ENCODE measurements at places on chromosomes 13 and 19. TPM values are rescaled to one million over a fixed set of nuclear protein-coding genes. Genes with fewer than 3 reads are reported as not detected.

Gene HSH2D
- total RNA-seq = not detected

DNA sequence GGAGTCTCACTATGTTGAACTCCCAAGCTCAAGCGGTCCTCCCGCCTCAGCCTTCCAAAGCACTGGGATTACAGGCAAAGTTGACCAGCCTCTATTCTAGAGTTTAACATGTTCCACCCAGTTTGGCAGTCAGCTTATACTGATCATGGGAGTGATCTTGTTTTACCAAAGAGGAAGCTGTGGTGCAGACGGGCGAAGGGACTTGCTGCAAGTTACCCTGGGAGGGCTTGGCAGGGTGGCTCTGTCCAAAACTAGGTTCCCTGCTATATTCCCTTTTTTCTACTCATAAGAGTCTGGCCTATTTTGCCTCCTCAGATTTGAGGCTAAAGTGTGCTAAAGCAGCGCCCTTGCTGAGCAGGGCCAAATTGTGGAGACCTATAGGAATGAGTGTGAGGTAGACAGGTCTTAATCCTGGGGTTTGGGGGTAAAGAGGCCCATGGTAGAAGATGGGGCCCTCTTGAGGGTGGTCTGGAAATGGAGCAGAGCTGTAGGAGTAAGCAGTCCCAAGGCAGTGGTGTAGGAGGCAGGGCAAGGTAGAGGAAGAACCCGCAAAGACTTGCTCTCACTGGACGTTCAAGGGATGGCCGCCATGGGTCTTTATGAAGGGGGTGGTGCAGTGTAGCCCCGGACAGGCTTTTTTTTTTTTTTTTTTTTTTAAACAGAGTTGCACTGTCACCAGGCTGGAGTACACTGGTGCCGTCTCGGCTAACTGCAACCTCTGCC, 3.3 kb downstream of the RPS19 start:
- DNase-seq = no peak

- DNase-seq = no peak
Measured at GRCh38 chr19:16671652-16672274, 10.8 kb downstream of the TMEM38A start.

DNA sequence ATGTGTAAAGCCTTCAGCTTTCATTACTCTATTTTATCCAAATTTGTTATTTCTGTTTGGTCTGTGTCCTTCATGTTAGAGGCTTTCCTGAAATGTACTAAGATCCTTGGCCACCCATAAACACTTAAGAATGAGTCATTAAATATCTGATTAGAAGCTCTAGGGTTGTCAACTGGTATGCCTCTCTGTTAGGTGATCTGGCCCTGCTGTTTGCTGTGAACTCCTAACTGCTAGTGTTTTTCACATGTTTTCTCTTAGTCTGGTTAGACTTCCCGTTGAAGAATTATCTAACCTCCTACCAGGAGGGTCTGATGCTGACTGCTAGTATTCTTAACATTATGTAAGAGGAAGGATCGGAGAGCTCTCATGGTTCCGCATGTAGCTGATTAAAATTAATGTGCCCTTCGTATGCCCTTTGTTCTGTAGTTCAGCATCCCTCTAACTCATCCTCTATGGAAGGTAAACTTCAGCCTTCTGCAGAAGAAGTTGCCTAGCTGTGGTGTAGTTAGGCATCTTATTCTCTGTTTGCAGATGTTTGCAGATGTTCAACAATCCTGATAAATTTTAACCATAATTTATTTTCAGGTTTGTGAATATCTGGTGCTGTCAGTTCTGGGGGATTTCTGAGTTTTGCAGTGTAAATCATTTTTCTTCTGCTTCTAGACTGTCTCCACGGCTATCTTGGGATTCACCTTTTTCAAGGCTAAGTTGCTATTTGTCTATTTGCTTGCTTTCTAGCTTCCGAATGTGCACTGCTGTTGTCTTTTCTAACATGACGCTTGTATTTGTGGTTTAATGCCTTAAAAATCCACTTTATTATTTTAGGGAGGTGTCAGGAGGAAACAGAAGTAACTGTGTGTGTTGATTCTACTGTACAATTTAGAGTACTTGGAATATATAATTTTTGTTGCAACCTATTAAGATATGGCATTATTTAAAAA, 207.2 kb upstream of the SPRY2 start:
- DNase-seq = no peak

Gene SIGLEC10
- not detected for total RNA-seq

Gene PNPLA6
- total RNA-seq = 176 TPM

DNA sequence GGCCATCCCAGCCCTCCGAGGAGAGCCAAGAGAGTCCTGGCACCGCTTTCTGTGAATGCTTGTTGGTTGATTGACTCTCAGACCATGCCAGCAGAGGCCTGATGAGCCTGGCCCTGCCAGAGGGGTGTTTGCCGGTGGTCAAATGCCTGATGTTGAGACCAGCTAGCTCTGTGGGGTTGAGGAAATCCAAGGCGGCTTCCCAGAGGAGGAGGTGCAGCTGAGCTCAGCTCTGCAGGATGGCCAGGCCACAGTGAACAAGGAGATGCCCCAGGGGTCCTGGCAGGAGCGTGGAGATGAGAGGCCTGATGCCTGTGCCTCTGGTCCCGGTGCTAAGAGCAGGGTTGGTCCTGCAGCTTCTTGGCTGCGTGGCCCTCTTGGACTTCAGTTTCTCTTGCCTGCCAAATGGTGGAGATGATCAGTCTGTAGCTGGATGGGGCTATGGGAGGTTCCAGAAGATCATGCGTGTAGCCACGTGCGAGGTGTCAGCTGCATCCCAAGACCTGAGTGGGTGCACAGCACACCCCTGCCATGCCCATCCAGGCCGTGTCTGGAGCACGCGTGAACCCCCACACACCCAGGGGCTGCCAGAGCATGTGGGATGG, 16.8 kb downstream of the NFIC start:
- DNase-seq = no peak

DNA sequence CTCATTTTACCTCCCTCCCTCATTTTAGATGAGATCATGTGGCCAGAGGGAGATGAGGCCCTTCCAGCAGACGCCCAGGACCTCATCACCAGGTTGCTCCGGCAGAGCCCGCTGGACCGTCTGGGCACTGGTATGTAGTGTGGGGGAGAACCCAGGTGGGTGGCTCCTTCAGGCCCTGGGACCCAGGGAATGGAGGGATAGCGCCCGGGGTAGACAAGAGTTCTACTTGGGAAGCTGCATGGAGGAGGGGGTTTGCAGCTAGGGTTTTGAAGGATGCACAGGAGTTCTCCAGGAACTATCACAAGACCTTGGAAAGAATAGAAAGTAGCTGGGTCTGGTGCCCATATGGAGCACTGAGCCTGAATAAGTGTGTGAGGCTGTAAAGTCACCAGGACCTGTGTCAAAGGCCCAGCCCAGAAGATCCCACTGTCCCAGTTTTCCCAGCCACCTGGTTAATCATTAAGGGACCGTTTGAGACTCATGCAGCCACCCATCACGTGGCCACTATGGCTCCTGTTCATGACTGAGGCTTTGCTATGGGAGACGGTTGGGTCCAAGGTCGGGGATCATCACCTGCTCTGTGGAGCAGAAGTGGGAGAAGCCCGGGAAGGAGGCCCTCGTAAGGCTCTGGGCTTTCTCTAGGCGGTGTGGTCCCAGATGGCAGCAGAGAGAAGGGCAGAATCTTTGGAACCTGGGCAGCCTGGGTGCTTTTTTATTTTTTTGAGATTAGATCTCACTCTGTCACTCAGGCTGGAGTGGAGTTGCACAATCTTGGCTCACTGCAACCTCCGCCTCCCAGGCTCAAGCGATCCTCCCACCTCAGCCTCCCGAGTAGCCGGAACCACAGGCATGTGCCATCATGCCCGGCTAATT, 17.0 kb upstream of the PIK3R2 start:
- no peak for DNase-seq

DNA sequence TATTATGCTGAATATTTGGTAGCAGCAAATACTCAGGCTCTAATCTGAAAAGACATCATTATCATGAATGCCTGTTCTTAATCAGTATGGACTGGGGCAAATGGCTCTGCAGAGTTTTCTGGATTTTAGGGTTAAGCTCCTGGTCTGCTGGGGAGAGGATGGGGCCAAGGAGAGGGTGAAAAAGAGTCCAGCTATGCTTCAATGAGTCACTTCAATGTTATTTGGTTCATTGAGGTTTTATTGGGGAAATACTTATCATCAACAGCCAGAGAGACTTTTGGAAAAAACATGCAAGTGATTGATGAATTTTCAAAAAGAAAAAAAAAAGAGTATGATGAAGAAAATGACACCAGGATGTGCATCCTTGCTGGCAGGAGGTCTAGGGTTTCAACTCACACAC, 278.3 kb downstream of the UQCRFS1 start:
- DNase-seq = no peak

Gene ATXN8OS
- total RNA-seq = not detected

DNA sequence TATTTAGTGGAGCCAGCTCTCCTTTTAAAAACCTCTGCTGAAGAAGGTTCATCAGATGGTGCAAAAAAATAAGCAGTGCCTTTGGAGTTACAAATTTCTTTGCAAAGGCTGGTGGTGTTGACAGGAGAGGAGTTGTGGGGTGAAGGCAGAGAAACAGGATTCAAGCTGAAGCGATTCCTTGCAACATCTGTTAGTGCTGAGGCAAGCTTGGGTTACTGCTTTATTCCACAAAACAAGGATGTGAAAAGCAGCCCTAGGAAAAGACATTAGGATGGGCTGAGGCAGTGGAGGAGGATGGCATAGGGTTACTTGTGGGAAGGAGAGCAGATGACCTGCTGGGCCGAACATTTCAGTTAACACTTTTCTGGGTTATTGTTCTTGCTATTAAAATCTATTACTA, 390.7 kb downstream of the DLEU7 start:
- DNase-seq = no peak

Gene SYCN
- not detected for total RNA-seq

DNA sequence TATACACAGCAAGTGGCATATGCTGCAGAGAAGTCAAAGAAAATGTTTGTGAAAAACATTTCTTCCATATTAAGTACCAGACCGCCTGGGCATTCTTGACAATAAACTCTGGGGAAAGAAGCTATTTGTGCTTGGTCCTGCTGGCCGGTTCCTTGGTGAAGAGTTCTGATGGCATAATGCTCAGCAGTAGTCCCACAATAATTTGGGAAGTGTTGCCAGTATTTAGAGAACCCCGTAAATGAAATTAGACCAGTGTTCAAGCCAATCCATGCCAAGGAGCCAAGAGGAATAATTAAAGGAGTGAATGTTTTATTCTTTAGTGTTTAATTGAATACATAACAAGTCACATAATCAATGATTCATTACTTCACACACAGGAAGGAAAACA, 6.3 kb downstream of the KCTD12 start:
- DNase-seq = no peak

Gene CCL25
- total RNA-seq = not detected

Gene C5AR1
- not detected for total RNA-seq

DNA sequence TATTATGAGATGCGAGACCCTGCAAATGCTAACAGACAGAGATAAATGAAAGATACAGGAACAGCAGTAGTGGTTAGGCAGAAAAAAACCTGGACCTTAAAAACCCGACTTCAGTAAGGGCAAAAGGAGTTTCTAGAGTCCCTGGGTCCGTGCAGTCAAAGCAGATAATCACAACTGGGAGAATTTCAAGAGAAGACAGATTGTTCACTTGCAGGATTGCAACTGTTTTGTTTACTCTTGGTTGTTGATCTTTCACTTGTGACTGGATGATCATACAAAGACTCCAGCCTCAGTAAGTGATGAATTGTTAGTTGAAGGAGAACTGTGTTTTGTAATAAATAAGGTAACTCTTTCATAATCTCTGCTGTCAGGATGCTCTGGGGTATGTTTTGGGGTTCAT, 135.1 kb downstream of the GPC6 start:
- no peak for DNase-seq

DNA sequence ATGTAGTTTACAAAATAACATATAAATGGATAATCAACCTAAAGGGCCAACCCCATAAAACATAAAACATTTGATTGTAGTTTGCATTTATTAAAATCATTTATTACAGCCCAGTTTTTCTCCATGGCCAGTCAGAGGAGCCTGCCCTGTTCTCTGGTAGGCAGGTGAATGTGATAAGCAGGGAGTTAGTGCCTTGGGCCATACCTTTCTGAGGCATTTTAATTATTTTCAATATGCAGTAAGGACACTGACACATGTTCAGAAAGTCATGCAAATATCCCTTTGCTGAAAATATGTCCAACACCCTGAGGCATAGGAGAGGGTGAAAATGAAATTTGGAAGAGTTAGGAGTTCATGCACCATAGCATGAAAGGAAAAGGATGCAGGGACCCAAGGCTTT, 242.6 kb upstream of the EDNRB start:
- no peak for DNase-seq

Gene STAP2
- 28.8 TPM for total RNA-seq

- no peak for DNase-seq
Measured at GRCh38 chr13:30998136-30999088, 66.0 kb downstream of the TEX26 start.

GRCh38 chr19:23673132-23673531, 13.9 kb downstream of the ZNF675 start:
- DNase-seq = no peak

Gene HRC
- not detected for total RNA-seq

DNA sequence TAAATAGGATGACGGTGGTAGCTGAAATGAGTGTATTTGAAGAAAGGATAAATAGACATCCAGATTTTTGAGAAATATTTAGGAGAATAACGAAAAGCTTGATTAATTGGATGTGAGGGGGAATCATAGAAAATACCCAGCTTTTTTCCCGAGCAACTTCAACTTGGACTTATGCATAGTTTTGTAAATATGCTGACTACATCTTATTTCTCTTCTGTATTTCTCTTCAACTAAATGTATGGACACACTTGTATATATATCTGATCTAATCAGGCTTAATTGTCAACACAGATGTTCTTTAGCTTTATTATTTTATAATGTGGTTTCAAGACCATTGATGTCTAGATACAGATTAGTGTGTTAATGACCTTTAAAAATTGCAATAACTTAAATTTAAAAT, 685.0 kb downstream of the SLITRK1 start:
- no peak for DNase-seq

Gene CEACAM1
- 41.5 TPM for total RNA-seq

DNA sequence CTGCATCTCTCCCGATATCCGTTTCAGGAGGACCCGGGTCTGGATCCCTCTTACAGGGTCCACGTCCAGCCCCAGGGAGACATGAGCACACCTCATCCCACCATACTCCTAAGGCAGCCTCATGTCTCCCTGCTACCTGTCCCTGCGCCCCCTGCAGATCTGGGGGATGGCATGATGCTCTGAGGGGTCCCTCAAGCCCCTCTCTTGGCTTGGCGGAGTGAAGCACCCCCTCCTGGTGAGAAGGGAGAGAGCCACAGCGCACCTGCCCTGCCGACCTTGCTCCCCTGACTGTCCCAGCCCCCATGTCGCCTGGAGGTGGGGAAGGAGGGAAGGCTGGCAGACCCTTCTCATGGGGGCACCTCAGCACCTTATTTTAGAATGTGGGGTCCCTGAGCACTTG, 21.5 kb upstream of the ARHGEF7 start:
- no peak for DNase-seq

All from glomerular endothelial cell (primary cell).